CD4-positive, CD25-positive, alpha-beta regulatory T cell (primary cell): ENCODE measurements at places on chromosomes 7 and 10.
A peak's percentile ranks its signal among the peaks of the same experiment; 100 is the strongest.

DNA sequence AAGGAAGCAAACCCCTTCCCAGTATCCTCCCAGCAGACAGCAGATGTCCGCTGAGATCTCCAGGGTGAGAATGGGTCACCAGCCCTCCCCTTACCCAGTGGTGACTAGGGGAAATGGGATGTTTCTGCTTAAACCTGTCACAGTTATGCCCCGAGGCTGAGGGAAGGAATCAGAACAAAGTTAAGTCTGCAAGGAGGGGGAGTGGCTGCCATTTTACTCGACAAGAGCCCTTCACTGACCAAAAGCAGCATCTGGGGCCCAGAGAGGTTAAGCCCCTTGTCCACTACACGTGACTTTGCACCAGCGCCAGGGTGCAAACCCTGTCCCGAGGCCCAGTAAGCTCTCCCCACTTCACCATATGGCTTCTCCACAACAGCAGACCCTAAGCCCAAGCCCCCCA, 4.6 kb upstream of the NANOS1 start:
- H3K4me1 ChIP-seq = peaks cover 7% of the 10 kb centered on the region
- H3K4me3 ChIP-seq = no peak overlapping the region
- H3K27ac ChIP-seq = no peak overlapping the region

- H3K36me3 ChIP-seq = no peaks in the 10 kb centered on the region
- no peak for DNase-seq
- H3K4me1 ChIP-seq = no peaks in the 10 kb centered on the region
These were observed 230.5 kb upstream of the TMEM229A start for GRCh38 chr7:124263232-124263827.

DNA sequence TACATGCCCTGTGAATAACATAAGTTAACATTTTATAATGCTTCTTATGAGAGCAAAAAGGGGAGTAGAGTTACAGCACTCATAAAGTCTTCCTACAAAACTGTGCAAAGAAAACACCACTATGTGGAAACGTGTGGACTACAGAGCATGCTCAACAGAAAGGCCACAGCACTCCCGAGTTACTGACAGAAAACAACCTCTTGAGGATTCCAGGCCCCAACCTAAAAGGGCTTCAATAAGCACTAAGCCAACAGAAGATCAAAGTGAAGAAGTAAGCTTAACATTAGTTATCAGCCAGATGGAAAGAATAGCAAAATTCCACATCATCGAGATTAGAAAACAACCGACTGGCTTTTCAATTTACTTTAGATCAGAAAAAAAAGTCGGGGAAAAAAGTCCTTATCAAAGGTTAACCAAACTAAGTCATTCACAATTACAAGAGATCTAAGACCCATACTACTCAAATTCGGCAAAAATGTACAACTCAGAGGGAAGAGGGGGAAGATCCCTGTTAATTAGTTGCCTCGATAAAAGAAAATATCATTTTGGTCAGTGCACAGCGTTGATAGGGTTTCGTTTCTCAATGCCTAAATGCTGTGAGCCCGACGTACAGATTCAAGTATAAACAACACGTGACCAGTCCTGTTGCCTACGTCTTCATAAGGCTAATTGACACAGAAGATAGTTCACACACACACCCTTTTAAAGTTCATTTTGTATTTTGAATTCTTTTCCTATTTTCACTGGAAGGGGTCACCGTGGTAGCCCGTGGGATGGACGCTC, 1.4 kb downstream of the KBTBD2 start:
- no peaks in the 10 kb centered on the region for H3K36me3 ChIP-seq
- no peaks in the 10 kb centered on the region for H3K27me3 ChIP-seq
- peak; percentile 46 for DNase-seq
- peaks cover 60% of the 10 kb centered on the region for H3K4me1 ChIP-seq
- peak overlapping the region; percentile 99 for H3K27ac ChIP-seq

- DNase-seq = no peak
- H3K27me3 ChIP-seq = no peaks in the 10 kb centered on the region
- H3K4me1 ChIP-seq = no peaks in the 10 kb centered on the region
- H3K4me3 ChIP-seq = no peak overlapping the region
- no peaks in the 10 kb centered on the region for H3K36me3 ChIP-seq
These were observed 41.3 kb downstream of the ETV1 start for GRCh38 chr7:13948019-13948801.

DNA sequence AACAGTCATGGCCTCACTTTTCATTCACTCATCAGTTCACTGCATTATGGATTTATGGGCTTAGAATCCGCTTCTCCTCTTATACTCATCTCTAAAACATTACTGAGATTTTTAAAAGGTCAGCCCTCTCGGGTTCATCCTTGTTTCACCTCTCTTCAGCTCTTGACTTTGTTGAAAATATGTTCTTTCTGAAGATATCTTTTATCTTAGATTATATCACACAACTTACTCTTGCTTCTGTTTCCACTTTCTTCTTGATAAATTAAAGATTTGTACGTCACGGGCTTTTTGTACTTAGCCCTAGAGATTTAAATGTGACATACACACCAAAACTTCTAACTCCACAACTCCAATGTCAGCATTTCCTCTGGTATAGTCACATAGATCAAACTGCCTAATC, 342.5 kb upstream of the TMEM229A start:
- H3K36me3 ChIP-seq = no peaks in the 10 kb centered on the region
- no peaks in the 10 kb centered on the region for H3K4me1 ChIP-seq
- no peak overlapping the region for H3K4me3 ChIP-seq
- H3K27ac ChIP-seq = no peak overlapping the region

DNA sequence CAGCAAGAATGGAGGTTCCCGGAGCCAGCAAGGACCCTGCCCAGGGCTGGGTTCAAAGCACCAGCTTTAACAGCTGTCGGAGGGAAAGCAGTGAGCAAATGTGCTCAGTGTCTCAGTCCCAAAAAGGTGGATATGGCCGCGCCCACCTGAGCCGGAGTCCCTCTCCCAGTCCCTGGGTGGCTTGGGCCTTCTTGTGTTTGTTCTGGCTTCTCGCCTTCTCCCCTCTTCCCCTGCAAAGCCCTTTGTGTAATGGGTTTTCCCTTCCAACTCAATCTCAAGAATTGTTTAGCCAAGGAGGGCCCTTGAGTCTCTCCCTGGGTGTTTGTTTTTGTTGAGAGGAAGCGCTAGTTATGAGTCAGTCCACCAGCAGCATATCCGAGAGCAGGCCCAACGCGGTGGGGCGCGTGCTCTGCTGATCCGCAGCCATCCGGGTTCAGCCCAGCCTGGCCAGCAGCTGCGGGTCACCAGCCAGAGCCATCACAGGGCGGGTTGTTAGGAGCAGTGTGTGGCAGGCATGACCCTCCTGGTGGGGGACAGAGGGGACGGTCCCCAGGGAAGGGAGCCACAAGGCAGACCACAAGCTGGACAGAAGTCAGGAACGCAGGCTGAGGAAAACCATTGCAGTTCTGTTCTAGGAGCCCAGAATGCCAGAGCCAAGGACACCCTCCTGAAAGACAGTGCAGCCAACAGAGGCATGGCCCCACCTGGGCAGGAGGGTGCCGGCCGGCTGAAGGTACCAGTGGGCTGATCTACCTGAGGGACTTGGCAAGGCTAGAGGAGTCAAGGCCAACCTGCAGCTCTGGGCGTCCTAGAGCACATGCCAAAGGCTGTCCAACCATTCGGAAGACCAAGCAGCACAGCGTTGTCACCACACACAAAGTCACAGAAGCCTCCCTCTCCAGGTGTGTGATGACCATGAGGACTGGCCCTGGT, 21.3 kb downstream of the CALML3 start:
- H3K4me3 ChIP-seq = no peak overlapping the region
- peaks cover 5% of the 10 kb centered on the region for H3K27me3 ChIP-seq
- H3K36me3 ChIP-seq = no peaks in the 10 kb centered on the region
- H3K4me1 ChIP-seq = peaks cover 13% of the 10 kb centered on the region
- DNase-seq = no peak

- H3K4me3 ChIP-seq = no peak overlapping the region
- no peak overlapping the region for H3K27ac ChIP-seq
- no peaks in the 10 kb centered on the region for H3K4me1 ChIP-seq
- no peak for DNase-seq
- peaks cover 35% of the 10 kb centered on the region for H3K36me3 ChIP-seq
- no peaks in the 10 kb centered on the region for H3K27me3 ChIP-seq
These were observed 38.9 kb upstream of the RHEB start for GRCh38 chr7:151558575-151558974.

GRCh38 chr10:117348236-117348635, 27.0 kb downstream of the PDZD8 start:
- no peaks in the 10 kb centered on the region for H3K27me3 ChIP-seq
- no peaks in the 10 kb centered on the region for H3K36me3 ChIP-seq
- DNase-seq = no peak
- peaks cover 28% of the 10 kb centered on the region for H3K4me1 ChIP-seq

- no peaks in the 10 kb centered on the region for H3K36me3 ChIP-seq
- H3K4me3 ChIP-seq = no peak overlapping the region
- DNase-seq = no peak
- H3K4me1 ChIP-seq = no peaks in the 10 kb centered on the region
- H3K27ac ChIP-seq = no peak overlapping the region
These were observed 47.1 kb downstream of the MYOF start for GRCh38 chr10:93434991-93435491.

DNA sequence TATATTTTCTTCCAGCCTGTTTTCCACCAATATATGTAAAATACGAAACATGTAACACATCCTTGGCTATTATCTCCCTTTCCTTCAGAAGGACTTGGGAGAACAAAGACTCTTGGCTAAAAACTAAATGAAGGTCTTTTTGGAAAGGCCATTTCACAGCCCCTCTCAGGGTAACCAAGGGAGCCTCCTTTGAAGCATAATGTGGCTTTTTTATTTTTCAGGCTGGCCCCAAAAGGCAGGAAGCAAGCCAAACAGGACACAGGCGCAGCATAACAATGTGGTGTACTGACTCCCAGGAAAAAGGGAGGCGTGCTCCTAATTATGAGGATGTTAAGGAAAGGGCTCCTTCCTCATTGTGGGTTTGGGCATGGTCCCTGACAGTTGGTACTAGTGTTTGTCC, 30.3 kb upstream of the CCSER2 start:
- H3K27ac ChIP-seq = no peak overlapping the region
- no peak for DNase-seq
- H3K4me3 ChIP-seq = no peak overlapping the region
- H3K4me1 ChIP-seq = no peaks in the 10 kb centered on the region
- H3K36me3 ChIP-seq = no peaks in the 10 kb centered on the region
- peaks cover 2% of the 10 kb centered on the region for H3K27me3 ChIP-seq

DNA sequence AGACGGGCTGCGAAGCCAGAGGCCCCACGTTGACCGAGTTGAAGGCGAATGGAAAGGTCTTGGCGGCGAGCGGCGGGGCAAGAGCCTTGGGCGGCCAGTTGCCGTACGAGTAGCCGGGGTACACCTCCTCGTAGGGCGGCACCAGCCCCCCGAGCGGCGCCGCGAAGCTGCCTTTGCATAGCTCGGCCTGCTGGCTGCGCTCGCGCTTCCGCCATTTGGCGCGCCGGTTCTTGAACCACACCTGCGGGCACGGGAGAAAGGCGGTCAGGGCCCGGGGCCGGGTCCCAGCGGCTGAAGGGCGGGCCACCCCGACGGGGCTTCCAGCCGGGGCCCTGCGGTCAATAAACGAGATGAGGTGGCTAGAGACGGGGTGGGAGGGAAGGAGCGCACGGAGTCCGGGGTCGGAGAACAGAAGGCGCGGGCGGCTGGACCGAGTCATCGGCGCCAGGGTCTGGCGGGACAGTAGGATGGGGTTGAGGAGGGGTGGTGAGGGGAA, 4.8 kb downstream of the ELOVL3 start:
- peak; percentile 63 for DNase-seq
- H3K27me3 ChIP-seq = peaks cover 23% of the 10 kb centered on the region

DNA sequence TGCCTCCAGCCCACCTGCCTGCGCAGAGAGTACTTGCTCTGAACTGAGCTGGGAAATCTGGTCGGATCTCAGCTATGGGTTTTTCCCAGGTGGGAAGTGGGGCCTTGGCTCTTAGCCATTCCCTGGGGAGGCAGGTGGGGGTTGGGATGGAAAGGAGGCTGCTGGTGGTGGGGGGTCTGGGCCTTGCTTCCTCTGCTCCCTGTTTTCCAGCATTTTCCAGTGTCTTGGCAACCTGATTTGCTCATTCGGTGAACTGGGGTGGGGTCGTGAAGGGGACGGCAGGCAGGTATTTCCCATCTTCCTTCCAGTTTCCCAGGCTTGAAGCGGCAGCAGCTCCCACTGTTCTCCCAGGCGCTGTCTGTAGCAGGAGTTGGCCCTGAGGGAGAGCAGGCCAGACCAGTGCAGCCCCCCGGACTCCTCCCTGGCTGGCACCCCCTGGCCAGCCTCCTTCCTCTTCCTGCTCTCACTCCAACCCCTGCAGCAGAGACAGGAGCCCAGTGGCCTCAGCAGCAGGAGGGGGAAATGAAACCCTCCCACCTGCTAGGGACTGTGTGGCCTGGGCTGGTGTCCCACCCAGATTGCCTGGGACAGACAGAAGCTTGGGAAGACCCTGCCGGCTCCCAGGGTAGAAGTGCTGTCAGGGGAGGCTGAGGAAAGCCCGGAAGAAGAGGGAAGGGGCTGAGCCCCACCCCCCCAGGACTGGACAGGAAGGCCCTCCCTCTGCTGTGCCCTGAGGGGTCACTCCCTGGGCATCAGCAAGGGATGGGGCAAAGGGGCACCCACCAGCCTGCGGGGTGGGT, 6.6 kb downstream of the TRIM8 start:
- no peaks in the 10 kb centered on the region for H3K27me3 ChIP-seq
- peaks cover 38% of the 10 kb centered on the region for H3K36me3 ChIP-seq
- peaks cover 77% of the 10 kb centered on the region for H3K4me1 ChIP-seq
- no peak overlapping the region for H3K4me3 ChIP-seq
- DNase-seq = no peak
- peak overlapping the region; percentile 54 for H3K27ac ChIP-seq

DNA sequence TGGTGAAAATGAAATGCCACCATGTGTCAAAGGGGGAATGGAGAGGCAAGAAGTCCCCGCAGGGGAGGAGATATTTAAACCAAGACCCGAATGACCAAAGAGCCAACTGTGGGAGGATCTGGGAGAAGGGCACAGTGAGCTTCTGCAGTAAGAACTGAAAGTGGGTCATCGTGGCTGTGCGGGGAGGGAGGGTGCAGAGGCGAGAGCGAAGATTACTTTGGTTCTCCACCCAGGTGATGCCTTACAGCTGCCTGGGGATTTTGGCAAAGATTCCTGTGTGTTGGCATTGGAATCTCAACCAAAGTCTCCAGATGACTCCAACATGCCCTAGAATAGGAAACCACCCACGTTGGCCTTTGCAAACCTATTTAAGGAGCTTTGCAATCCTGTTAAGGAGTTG, 44.2 kb upstream of the ADAM12 start:
- H3K36me3 ChIP-seq = no peaks in the 10 kb centered on the region
- no peak for DNase-seq
- H3K4me1 ChIP-seq = no peaks in the 10 kb centered on the region
- no peaks in the 10 kb centered on the region for H3K27me3 ChIP-seq
- no peak overlapping the region for H3K27ac ChIP-seq
- H3K4me3 ChIP-seq = no peak overlapping the region

DNA sequence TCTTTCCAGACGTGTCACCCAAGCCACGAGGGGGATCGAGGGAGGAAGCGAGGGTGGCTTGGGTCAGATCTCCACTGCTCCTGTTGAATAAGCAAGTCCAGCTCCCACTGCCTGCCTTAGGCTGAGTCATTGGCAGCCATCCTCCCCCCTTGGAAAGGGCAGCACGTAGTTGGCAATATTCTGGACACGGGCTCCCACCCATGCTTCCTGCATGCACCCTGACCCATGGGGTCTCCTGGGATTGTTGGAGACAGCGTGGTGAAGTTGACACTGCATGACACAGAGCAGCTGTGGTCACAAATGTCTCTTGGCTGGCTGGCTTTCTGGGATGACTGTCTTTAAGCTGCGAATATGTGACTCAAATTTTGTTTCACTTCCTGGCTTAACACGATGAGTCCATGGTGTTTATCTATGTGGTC, 11.2 kb downstream of the BTBD16 start:
- no peak for DNase-seq
- no peak overlapping the region for H3K4me3 ChIP-seq
- H3K4me1 ChIP-seq = peaks cover 3% of the 10 kb centered on the region
- H3K27ac ChIP-seq = no peak overlapping the region
- H3K27me3 ChIP-seq = no peaks in the 10 kb centered on the region
